ENCODE measurements at places on chromosomes 4 and X.

GRCh38 chr4:14368391-14368790 is 633.9 kb upstream of the CPEB2 start:
- no peak for DNase-seq

DNA sequence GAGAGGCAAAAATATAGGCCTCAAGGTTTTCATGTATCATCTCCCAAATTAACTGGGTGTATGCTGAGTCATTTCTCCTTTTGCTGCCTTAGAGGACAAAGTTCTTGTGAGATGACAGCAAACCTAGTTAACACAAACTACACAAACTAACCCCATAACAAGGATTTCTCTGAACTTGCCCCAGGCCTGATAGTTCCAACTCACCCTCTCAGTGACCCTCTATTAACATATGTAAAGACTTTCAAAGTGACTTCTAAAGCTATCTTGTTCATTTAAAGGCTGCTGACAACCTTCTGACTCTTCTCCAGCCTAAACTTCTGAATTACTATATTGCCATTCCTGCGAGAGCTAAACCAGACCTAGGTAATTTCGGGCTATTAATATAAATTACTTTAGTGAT is 43.2 kb upstream of the CCDC149 start:
- DNase-seq, result no peak

DNA sequence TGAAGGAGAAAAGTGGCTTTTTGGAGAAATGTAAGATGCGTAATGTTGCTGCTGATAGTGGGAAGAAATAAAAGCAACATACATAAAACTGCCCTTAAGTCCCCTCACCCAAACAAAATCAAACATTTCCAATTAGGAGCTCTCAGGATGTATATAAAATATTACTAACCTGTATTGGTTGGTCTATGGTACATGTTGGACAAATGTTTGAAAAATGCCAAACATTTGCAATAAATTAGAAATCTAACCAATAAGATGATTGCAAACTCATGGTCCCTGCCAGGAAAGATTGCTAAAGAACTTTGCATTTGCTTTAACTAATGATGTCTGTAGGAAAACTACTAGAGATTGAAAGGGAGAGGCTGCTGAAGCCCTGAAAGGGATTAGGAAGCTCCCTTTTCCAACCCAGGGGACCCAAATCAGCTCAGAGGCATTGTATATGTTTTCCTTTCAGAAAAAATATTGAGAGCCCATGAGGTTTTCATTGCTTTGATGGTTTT is 1.8 kb downstream of the SFRP2 start:
- DNase-seq, result no peak

DNA sequence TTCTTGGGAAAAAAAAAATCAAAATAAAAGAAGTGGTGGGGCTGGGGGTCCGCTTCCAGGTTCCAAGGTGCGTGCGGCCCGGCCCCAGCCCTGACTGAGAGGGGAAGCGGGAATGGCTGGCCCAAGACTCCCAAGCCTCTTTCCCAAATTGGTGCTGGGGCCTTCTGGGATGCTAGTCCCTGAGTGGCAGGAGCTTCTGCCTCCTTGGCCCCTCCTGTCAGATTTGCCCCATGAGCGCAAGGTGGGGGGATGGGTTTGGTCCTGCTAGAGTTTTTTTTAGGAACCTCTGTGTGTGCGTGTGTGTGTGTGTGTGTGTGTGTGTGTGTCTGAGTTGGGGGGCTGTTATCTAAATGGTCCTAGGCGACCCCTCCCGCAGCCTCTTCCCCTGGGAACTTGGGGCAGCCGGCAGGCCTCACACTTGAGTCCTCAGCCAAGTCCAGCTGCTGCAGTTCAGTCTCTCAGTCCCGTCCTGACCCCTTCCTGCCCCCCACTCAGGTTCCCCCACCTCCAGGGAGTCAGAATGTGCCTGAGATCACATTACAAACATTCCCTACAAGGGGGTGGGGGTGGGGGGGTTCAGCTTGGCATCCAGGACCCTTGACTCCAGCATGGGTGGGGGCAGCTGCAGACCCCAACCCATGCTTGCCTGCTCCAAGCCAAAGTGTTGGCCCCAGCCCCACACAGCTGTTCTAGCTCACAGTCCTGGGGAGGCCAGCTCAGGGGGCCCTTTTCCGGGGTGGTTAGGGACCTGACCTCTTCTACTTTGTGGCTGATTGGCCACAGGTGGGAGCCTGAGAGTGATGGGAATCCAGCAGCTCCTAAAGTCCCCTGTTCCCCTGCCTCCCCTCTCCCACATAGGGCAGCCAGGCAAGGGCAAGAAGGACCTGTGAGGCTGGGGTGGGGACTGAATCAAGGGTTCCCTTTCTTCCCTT is 4.0 kb downstream of the EFNB1 start:
- no peak for DNase-seq

DNA sequence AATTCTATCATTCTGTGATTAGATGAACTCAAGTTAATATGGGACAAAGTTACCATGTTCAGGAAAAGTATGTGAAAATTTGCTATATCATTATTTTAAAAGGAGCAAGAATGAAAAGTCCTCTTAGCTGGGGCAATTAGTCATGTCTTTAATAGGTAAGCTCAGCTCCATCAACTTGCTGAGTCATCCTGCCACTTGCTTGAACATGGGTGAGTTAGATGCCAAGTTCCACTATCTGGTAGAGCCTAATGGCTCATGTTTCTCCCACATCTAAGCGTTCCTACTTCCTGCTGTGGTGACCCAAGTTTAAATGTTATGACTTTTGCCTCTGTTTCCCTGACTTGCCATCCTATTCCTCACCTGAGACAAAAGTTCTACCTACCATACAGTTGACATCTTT is 276.8 kb downstream of the ZNF674 start:
- DNase-seq, result no peak
